ENCODE measurements at places on chromosomes 12 and 14.

DNA sequence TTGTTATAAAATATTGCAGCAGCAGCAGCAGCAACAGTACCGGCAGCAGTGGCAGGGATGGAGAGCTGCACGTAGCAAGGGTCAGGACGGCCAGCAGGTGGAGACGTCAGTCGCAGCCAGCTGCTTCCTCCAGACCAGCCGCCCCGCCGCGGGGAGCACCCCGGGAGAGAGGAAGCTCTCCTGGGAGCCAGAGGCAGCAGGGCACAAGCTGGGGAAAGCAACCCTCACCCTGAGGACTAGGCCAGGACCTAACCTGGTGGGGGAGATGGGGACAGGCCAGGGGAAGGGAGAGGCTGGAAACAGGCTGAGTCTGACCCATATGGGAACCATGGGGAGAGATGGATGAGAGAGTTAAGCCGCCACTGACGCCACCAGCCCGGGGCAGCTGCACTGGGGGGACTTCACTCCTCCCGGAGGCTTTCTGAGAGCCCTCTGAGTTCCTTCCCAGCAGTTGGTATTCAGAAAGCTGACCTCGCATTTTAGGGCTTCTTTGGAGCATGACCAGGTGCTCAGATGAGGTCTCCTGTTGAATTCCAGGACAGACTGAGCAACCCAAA lies 56.3 kb downstream of the SPTB start:
- DNase-seq: peak; percentile 76

- DNase-seq: no peak
These were observed 247.9 kb upstream of the RTL1 start for GRCh38 chr14:101151226-101151926.

GRCh38 chr12:51675071-51675803 lies 84.2 kb downstream of the SCN8A start:
- DNase-seq: no peak

- peak; percentile 41 for DNase-seq
These were observed 67.4 kb upstream of the FBRSL1 start for GRCh38 chr12:132422381-132423043.

- no peak for DNase-seq
These were observed 169.5 kb downstream of the CHST11 start for GRCh38 chr12:104626069-104626837.

DNA sequence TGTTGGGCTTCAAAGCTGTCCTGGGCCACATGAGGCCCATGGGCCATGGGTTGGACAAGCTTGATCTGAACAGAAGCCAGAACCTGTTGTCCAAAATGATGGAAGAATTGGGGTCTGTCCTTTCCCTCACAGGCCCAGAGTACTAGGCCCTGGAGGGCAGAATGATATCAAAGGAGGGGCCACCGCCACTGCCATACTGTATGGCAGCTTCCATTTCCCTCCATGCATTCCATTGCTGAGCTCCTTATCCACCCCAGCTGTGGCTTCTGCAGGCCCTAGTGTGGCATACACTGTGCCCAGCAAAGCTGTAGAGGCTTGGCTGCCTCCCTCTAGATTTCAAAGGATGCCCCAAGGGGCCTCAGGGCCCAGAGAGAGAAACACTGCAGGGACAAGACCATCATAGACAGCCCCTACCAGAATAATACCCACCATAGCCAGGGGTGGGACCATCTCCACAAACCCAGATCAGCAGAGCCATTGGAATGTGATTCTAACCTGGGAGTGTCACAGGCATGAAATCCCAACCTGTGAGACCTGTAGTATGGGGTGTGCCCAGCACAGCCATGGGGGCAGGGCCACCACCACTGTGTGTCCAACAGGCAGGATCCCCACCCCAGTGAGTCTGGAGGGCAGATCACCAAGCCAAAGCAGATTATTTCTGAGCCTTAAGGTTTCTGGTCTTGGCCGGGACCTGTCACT lies 61.4 kb upstream of the BEGAIN start:
- no peak for DNase-seq

DNA sequence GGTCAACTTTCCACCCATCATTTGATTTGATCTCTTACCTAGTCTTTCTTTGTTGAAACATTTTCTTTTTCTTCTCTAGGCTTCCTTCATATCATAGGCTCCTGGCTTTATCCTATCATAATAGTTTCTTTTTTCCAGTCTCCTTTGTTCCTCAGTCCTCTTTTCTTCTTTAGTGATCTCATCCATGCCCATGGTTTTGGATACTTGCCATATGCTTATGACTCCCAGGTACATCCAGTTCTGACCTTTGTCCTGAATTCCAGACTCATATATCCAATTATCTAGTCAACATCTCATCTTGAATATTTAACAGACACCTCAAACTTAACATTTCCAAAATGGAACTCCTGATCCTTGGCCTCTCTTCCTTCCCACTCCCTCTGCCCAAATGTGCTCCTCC lies 36.1 kb upstream of the KRAS start:
- no peak for DNase-seq

- no peak for DNase-seq
These were observed 21.5 kb upstream of the TC2N start for GRCh38 chr14:91888641-91889476.

GRCh38 chr12:117188121-117188665 lies 2.1 kb downstream of the FBXO21 start:
- DNase-seq: no peak

DNA sequence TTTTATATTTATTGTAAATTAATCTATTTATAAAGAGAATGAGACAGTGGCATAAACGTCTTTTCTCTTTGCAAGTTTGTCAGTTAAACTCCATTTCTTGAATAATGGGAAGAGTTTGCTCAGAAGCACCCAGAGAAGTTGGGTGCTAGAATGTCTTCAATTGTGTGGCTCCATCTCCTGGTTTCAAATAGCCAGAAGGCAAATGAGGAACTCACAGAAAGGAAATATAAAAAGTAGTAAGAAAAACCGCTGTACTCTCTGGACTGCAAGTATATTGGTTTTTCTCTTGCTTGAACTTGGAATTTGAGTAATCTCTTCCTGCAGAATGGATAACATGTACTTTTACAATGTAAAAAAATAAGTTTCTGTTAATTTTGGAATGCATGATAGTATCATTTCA lies 217.5 kb downstream of the DPY19L2 start:
- DNase-seq: no peak

DNA sequence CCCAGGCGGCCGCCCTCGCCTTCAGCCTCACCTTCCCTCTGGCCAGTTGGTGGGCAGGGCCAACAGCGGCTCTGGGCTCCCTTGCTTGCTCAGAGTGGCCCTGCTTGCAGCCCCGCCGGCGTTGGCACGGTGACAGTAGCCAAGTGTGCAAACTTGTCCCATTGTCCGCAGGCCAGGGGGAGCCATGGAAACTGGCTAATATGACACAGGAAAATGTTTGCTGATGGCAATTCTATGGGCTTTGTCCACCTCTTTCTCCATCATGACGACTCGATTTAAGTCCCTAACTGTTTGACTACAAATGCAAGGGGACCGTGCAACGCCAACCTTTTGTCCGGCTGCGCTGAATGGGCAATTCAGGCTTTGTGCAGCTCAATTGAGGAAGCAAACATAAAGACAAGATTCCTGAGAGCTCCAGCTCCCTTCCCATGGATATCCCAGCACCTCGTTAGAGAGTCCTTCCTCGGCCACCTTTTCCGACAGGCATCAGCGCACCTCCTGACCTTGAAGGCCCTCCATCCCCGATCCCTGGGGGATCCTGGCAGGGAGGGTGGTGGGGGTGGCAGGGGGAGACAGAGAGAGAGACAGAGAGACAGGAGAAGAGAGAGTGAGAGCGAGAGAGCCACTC lies 785 bp upstream of the FAM181A start:
- DNase-seq: no peak

- no peak for DNase-seq
These were observed 141.0 kb downstream of the SLC16A7 start for GRCh38 chr12:59736786-59737185.

DNA sequence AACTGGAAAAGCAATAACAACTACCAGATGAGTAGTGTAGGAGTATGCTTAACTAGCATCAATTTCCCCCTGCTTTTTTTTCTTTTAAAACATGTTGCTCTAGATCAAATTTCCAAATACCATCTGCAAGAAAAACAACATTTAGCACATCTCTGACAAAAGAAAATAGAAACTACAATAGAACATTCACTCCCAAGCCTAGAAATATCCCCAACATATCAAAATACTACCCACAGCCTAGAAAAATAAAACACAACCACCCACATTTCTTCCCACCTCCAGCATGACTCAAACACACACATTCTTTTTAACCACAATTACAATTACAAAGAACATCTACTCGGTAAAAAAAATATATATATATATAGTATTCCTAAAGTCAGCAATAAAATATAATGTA lies 120.0 kb downstream of the PPFIA2 start:
- DNase-seq: no peak

- peak; percentile 63 for DNase-seq
These were observed 19.0 kb downstream of the SPRING1 start for GRCh38 chr12:116718655-116719454.

DNA sequence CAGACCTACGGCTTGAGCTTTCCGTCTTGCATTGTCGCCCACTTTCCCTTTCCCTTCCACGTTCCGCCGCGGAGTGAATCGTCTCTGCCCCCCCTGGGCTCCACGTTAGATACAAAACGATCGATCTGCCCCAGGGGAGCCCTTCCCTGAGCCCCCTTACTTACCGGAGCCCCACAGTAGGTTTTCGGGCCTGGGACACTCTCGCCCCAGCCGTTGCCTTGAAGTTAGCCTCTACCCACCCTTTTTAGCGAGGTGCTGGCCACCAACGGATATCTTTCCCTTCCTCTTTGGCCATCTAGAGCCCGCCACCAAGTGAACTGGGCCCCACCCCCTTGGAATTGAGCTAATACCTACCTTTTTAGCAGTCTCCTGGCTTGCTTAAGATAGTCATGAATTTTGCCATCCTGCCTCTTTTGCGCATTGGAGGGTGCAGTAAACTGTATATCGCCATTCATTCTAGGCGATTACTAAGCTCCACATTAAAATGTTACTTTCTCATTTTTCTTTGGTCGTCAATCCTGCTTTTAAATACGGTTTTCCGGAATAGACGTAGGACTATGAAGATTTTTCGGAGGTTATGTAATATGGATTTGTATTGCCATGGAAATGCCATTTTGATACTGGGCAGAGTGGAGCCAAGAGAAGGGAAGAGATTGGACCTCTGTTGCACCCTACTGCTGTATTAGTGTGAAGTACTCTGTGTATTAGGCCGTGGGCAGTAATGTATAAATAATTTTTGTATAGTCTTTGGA lies 764 bp downstream of the RBM25 start:
- no peak for DNase-seq

DNA sequence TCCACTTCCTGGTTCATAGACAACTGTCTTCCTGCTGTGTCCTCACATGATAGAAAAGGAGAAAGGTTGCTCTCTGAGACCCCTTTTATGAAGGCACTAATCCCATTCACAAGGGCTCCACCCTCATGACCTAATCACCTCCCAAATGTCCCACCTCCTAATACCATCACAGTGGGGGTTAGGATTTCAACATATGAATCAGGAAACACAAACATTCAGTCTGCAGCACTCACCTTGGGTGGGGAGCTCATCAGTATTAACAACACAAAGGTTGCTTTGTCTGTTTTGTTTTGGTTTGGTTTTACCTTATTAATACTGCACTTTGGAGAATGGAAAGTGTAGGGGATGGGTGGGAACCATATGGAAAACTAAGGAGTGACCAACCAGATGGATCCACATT lies 10.5 kb upstream of the SMCO2 start:
- DNase-seq: no peak

GRCh38 chr12:124436366-124436765 lies 131.0 kb downstream of the NCOR2 start:
- DNase-seq: no peak

- DNase-seq: no peak
These were observed 97.0 kb downstream of the CMKLR1 start for GRCh38 chr12:108241986-108242703.

DNA sequence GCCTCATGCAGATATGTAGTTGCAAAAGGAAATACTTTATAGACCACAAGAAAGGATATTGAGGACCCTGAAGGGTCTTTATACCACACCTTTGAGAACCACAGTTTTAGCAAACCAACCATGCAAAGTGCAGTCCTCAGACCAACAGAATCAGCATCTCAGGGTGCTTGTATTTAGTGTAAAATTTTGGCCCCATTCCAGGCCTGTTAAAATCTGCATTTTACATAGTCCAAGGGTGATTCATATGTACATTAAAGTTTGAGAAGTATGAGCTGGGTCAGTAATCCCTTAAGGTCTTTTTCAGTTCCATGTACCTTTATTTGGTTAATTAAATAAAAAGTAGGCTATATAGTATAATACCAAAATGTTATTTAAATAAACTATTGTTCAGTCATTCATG lies 91.2 kb downstream of the WNK1 start:
- no peak for DNase-seq

- no peak for DNase-seq
These were observed 45.3 kb upstream of the CNTN1 start for GRCh38 chr12:40646911-40647310.

DNA sequence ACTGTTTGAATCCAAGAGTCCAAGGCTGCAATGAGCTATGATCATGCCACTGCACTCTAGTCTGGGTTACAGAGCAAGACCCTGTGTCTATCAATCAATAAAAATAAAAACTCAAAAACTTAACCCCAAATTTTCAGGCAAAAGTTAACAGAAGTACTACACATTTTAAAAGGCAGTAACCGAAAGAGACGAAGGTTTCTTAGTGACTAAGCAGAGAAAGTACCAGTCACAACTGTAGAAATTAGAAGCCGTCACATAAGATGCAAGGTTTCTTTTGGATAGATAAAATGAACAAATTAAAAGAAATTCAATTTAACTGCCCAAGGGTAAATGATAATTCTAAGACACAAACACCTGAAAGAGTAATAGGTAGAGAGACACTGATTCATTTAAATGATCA lies 103.5 kb downstream of the MED13L start:
- DNase-seq: no peak

GRCh38 chr12:116534311-116535121 lies 24.7 kb upstream of the MAP1LC3B2 start:
- DNase-seq: no peak

GRCh38 chr14:94403312-94403932 lies 15.0 kb upstream of the SERPINA1 start:
- no peak for DNase-seq

GRCh38 chr12:6383572-6384498 lies at the start of gene LTBR:
Gene LTBR (plus strand): TSS chr12:6384162. CDS start chr12:6384359, 197 bp downstream.
- DNase-seq: no peak

GRCh38 chr14:44529026-44529425 lies 21.9 kb upstream of the FSCB start:
- peak; percentile 81 for DNase-seq

- no peak for DNase-seq
These were observed 10.2 kb upstream of the C12orf43 start for GRCh38 chr12:121026274-121027045.

GRCh38 chr14:95464514-95464913 lies 51.9 kb downstream of the SYNE3 start:
- no peak for DNase-seq

- DNase-seq: peak; percentile 24
These were observed 19.7 kb downstream of the PLEKHG3 start for GRCh38 chr14:64723691-64724577.

GRCh38 chr14:36955376-36955775 lies 217.0 kb downstream of the SLC25A21 start:
- no peak for DNase-seq

GRCh38 chr14:91410771-91411536 lies 6.7 kb downstream of the CCDC88C start:
- DNase-seq: no peak

Measured in NCI-H2107 (cell line).